Globus pallidus (tissue), 1 donor: ENCODE measurements at places on chromosomes 6 and 20.

DNA sequence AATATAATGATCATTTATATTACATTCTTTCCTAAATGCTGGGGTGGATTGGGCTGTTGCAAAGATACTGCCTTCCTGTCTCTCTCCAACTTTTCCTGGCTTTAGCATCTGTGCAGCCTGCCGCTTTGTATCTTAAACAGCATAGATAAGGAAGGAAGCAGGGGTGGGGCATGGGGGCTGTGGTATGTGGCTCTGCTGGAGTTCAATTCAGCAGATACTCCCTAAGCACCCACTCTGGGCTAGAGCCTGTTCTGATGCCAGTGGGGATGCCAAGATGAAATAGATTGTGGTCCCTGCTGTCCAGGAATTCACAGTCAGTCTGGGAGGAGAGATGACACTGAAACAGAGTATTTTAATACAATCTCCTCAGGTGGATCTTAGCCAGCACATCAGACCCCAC lies 56.8 kb downstream of the EIF2S2 start:
- DNase-seq, result no peak

DNA sequence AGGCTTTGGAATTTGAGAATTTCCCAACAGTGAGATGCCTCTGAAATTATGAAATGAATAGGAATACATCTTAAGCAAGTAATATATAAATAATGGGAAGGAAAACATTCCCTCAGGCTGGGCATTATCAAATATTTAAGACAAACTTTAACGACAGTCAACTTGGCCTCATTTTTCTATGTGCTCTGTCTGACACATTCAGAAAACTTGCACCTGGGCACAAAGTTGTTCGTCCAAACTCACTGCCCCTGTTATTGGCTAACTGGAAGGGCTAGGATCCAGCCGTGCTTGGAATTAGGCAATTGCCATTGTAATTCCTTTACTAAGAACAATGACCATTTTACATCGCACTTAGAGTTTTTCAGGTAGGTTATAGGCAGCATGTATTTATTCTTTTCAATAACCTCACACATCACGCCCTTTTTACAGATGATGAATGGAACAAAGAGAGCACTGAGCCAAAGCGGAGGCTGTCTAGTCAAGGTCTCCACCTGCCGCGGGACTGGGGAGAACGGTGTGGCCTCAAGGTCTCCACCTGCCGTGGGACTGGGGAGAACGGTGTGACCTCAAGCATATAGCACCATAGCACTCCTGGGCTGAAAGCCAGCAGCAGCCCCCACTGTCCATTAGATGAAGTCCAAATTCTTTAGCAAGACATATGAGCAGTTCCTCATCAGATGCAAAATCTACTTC lies 40.7 kb upstream of the FOXQ1 start:
- DNase-seq, result no peak

- DNase-seq, result no peak
Observed at GRCh38 chr6:128932061-128932460, 49.1 kb downstream of the LAMA2 start.

DNA sequence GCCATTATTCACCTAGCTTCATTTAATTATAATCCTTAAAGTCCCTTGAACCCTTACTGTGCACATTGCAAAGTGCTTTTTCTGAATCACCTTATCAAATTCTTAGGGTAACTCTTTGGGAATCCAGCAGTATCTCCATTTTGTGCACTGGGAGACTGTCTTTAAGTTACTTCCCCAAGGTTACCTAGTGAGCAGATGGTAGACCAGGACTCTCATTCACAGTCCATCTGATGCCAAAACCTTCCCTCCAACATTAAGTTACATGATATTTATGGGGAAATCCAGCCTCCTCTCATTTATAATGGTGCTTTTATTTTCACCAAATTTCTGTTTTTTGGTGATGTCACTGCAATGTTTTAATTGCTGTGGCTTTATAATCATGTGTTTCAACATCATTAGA lies 75.7 kb downstream of the NCOA7 start:
- no peak for DNase-seq

- no peak for DNase-seq
Observed at GRCh38 chr6:99092461-99092860, 144.7 kb upstream of the FBXL4 start.

GRCh38 chr6:33772082-33772830 lies 16.7 kb downstream of the LEMD2 start:
- no peak for DNase-seq

DNA sequence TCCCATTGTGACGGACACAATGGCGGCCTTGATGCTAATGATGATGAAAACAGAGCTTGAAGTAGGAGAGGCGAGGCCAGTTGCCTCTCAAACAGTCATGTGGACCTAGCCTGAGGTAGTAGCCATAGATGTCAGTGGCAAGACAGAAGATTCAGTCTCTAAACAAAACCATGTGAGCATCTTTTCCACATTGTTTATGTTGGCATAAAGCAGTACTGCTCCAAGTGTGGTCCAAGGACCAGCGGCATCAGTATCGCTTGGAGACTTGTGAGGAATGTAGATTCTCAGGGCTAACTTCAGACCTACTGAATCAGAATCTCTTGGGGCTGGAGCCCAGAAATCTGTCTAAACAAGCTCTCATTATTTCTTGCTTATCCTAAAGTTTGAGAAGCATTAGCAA lies 312.8 kb upstream of the JAG1 start:
- DNase-seq, result no peak

DNA sequence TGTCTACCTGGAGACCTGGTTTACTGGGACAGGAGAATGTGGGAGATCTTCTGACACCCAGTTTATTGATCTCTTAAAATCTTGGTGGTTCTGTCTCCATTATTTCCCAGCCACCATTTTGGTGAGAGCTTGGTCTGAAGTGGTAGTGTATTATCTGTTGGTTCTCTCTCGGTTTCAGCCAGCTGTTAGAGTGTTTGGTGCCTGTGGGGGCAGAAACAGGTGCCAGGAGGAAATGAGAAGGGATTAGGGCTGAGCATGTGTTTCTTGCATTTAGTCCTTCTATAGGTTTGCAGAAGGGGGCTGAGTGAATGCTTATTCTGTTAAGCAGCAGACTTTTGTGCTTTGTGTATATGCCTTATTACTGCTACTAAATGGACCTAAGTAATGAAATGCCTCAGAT lies 9.6 kb downstream of the JARID2 start:
- DNase-seq, result no peak

DNA sequence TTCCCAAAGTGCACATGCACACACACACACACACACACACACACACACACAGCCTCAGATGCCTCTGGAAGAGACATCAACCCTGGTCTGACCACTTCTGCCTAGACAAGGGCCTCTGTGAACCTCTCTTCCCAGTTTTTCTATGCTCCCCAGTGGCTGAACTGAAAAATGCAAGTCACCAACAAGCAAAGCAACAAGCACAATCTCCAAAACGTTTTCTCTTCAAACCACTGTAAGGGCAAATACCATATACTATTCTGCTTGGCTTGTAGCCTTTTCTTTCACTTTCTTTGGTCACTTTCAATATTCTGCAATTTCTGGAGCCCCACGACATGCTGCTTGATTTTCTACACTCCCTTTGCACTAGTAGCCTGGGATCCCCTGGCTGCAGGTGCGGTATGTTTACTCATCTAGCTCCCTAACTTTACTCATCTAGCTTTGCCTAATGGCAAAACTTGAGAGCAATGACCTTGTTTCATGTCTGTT lies 121.4 kb upstream of the DST start:
- peak; percentile 83 for DNase-seq

DNA sequence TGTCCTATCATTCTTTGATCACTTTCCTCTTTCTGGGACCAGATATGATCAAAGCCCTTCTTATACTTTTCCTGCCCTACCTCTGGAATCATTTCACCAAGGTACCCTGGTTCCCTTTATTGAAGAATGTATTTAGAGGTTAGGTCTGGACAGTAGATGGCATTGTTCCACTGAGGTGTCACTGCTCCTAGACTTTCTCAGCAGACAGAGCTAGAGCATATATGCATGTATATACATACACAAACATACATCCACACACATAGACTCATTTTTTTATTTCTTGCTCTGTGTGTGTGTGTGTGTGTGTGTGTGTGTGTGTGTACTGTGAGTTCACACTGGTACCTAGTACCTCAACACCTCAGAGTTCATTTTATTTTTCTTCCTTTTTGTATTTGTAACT lies 40.9 kb downstream of the PTPRA start:
- DNase-seq, result peak; percentile 36

GRCh38 chr6:89037141-89037900 lies 43.2 kb upstream of the PNRC1 start:
- no peak for DNase-seq

DNA sequence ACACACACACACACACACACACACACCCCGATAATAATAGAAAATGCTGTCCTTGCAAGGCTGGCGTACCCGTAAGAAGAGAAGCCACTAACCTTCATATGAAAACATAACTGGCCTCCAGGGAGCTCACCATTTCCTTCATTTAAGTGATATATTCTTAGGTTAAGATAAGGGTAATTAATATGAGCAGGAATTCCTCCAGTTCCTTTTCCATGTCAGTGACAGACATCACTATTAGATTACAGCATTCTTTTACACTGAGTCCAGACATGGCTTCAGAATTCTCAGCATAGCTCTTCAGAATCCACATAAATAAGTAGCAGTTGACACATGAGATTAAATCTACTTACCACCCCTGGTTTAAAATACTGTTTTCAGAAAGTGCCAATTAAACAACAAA lies 121.9 kb downstream of the SIM1 start:
- no peak for DNase-seq

GRCh38 chr6:9346923-9347322 lies 911.6 kb upstream of the SLC35B3 start:
- DNase-seq, result no peak

GRCh38 chr20:30286157-30286556 lies 971.3 kb upstream of the DEFB115 start:
- no peak for DNase-seq

DNA sequence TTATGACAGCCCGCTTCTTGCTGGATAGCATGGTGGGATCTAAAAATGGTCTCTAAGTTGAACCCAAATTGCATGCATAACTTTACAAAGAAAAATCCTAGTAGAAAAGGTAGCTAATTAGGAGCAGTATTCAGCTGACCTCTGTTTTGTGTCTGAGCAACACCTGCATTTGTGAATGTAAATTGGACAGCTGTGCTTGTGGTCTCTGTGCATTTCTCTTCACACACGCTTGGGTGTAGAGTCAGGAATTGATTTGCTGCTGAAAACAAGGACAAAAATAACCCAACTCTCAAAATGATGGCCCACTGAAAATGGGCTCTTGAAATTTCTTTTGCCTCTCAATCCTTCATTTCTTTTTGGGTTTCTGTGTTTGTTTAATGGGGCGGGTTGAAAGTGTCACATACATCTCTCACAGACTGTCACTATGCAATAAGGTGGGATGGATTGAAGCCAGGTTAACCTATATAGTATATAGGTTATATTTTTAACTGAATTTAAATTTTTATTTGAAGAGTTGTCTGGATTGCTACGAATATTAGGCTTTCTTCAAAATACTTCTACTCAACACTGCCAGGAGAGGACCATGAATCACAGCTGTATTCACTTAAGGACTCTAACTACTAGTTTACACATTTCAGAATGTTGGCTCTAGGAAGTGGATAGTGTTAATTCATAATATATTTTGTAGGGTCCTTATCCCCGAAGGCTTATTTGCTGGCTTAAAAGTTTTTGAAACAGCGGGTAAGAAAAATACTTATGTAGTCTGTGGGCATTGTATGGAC lies 46.5 kb downstream of the SOBP start:
- no peak for DNase-seq

- no peak for DNase-seq
Observed at GRCh38 chr20:52433326-52434040, 241.9 kb upstream of the ZFP64 start.
